BE2C (cell line): ENCODE measurements at places on chromosomes 5 and 9.
A peak's percentile ranks its signal among the peaks of the same experiment; 100 is the strongest.

DNA sequence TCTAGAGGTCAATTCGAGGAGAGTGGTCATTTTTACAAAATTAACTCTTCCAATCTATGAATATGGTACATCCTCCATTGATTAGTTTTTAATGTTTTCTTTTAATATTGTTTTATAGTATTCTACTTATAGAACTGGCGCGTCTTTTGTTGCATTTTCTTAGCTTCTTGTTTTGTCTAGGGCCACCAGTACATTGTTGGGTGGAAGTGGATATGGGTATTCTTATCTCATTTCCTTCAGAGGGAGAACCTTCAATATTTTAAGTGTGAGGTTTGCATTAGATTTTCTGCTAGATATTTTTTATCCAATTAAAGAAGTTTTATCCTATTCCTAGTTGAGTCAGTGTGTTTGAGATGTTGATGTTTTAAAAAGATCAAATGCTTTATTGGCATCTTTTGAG, 69.8 kb downstream of the RPS23 start:
- DNase-seq, result no peak

- DNase-seq, result no peak
Observed at GRCh38 chr5:54556141-54556540, 38.6 kb downstream of the SNX18 start.

GRCh38 chr9:114804505-114804904, 1.3 kb downstream of the TNFSF15 start:
- no peak for DNase-seq

DNA sequence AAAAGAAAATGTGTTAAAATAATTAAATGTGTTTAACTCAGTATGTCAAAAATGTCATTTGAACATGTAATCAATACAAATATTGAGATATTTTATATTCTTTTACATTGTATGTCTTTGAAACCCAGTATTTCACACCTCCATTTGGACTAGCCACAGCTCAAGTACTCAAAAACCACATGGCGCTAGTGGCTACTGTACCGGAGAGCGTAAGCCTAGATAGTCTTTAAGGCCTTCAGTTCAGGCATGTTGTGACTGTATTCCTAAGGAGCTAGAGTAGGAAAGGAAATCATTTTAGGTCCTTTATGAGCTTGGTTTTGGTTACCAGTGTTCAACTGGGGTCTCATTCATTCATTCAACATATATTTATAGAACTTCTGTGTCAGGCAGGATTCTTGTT, 12.8 kb downstream of the FBXW2 start:
- no peak for DNase-seq

DNA sequence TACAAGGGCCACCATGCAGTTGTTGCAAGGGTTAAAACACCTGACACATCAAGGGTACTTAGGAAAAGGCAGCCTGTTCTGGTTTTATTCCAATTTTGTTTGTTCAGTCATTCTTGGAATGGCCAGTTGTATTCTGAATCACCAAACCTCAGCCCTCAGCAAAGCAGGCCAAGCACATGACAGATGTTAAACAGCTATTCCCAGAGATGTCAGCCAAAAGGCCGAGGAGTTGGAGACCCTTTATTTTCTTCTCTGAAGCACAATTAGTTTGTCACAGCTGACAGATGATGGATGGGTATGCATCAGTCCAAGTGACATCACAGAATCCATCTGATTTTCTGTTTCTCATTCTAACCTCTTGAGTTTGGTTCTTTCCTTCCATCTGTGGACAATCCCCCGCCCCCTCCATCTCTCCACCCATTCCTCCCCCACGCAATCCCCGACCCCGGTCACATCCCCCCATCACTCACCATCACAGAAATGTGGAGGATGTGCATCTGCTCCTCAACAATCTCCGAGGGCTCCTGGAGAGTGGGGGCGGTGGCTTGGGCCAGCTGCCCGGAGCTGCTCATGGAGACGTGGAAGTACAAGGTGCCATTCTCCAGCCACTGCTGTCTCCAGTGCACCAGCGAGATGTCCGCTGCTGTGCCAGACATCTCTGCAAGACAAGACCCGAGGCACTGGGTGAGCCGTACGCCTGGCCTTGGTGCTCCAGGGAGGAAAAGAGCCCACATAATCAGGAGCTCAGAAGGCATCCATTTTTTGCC, 123.8 kb downstream of the ASTN2 start:
- peak; percentile 27 for DNase-seq

- no peak for DNase-seq
Observed at GRCh38 chr5:126597156-126597555, 2.1 kb upstream of the ALDH7A1 start.

DNA sequence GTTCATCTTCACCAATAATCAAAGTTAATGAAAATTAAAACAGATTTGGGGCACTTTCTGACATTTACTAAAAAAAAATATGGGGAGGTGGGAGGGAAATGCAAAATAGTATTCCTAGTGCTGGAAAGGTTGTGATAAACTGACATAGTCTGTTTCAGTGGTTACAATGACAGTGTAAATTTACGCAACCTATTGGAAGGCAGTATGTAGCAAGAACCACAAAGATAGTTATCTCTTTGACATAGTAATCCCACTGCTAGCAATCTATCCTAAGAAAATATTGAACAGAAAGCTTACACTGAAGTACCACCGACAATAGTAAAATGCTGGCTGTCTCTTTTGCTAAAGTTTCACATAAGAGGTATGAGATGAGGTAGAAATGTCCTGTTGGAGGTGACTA, 15.1 kb upstream of the EPB41L4B start:
- DNase-seq, result no peak

DNA sequence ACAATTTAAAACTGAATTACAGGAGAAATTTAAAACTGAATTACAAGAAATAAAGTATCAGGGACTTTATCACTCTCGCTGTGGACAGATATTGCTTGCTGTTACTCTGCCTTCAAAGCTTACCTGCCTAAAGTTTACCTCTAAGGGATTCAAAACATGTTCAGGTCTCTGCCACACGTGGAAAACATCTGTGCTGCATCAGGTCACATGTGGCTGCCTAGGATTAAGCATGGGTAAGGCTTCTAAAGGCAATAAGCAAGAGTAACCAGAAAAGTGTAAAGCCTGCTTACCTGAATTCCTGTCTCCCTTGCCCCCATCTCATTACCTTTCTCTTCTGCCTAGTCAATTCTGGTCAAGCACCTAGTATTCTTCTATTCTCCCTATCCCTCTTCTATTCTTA, 18.9 kb downstream of the MINAR2 start:
- DNase-seq, result no peak

GRCh38 chr5:160303690-160304089, 8.7 kb downstream of the CCNJL start:
- no peak for DNase-seq

DNA sequence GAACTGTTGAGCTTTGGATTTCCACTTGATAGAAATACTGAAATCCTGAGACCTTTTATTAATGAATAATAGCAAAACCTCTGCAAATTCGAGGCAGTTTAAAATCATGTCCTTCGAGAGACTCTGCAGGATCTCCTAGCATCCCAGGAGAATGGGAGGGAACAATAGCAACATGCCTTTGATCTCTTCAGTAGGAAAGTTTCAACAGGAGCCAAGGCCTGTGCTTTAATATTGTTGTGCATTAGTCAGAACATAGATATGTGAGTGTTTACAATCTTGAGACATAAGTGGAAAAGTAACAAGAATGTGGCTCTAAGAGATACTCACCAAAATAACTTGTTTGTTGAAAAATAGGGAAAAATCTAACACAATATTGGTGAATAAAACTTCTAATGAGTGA, 83.3 kb upstream of the LHFPL2 start:
- no peak for DNase-seq

GRCh38 chr5:139862313-139862712, 66.7 kb downstream of the PSD2 start:
- no peak for DNase-seq

DNA sequence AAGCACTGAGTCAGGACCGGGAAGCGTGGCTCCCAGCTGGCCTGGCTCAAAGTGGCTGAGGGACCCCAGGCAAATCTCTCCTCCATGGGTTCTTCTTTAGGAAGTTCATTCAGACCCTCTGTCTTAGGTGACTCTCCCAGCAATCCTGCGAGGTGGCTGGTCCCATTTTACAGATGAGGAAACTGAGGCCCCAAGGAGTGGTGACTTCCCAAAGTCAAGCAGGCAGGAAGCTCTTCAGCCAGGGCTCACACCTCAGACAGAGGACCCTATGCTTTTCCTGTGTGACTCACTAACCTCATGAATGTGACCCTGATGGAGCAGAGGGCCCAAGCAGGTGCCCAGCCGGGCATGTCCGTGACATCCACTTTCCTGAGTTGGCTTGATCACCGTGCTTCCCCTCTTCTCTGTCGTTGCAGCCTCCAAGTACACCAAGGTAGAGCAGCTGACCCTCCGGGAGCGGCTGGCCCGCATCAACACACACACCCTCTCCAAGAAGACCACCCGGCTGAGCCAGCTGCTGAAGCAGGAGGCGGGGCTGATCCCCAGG, 36.5 kb downstream of the ARHGEF37 start:
- DNase-seq, result no peak

- peak; percentile 75 for DNase-seq
Observed at GRCh38 chr9:130201399-130201873, 29.2 kb downstream of the NCS1 start.

DNA sequence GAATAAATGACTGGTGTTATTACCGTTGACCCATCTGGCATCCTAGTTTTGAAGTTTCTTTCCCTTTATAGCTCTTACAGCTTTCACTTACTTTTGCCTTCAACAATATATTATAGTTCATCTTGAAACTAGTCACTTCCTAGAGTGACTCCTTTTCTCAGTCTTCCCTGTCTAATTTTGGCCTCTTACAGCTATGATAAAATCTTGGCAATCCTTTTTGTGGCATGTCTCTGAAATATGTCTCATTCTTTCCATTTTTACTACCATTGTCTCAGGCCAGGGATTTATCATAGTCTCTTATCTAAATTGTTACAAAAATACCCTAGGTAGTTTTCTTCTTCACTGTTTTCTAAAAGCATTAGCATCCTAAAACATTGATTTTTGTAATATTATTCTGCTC, 621.3 kb upstream of the ZNF608 start:
- DNase-seq, result no peak

DNA sequence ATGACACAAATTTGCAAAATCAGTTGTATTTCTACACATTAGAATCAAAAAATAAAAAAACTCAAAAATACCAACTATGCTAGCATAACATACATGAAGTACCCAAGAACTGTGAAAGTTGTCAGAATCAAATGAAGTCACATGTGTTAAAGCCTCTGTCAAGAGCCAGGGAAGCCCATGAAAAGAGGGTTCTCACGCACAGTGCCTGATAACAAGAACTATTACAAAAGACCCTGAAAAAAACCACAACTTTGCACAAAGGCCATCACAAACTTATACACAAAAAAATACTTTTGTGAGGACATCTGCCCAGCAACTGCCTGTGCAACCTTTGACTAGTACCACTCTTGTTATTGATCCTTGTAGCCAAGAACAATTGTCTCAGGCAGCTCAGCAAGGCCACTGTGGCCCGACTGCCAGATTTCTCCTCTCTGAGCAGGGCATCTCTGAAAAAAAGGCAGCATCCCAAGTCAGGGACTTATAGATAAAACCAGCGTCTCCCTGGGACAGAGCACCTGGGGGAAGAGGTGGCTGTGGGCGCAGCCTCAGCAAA, 28.9 kb upstream of the HNRNPA0 start:
- no peak for DNase-seq

GRCh38 chr5:34918025-34918424, 2.5 kb downstream of the BRIX1 start:
- DNase-seq, result no peak

GRCh38 chr9:19199012-19199411, 31.5 kb upstream of the DENND4C start:
- no peak for DNase-seq

DNA sequence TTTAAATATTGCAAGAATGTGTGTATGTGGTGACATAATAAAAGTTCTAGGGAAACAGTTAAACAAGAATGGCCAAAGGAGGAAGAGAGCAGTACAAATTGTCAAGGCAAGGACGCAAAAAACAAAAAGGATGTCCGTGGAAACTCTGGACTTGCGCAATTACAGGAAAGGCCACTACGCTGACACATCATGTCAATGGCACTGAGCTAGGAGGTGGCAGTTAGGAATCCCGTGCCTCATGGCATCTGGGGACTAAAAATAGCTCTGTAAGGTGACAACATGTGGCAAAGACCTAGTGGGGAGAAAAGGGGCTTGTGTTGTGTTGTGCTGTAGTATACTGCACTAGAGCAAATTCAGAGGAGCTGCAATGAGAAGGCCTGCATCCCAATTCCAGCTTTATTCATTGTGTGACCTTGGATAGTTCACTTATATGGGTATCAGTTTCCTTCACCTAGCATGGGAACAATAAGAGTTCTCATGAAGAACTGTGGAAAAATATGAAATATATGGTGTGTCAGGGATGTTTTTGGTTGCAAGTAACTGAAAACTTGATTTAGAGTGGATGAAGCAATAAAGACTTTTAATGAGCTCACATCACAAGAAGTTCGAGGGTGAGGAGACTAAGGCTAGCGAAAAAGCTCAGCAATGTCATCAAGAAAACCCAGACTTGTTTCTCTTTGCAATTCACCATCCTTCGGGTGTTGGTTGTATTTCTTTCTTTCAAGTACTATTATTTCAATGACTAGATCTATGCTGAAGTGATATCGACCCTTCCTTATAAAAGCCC, 124.1 kb upstream of the STC2 start:
- DNase-seq, result no peak

- no peak for DNase-seq
Observed at GRCh38 chr5:108983461-108984092, 235.9 kb downstream of the FER start.

DNA sequence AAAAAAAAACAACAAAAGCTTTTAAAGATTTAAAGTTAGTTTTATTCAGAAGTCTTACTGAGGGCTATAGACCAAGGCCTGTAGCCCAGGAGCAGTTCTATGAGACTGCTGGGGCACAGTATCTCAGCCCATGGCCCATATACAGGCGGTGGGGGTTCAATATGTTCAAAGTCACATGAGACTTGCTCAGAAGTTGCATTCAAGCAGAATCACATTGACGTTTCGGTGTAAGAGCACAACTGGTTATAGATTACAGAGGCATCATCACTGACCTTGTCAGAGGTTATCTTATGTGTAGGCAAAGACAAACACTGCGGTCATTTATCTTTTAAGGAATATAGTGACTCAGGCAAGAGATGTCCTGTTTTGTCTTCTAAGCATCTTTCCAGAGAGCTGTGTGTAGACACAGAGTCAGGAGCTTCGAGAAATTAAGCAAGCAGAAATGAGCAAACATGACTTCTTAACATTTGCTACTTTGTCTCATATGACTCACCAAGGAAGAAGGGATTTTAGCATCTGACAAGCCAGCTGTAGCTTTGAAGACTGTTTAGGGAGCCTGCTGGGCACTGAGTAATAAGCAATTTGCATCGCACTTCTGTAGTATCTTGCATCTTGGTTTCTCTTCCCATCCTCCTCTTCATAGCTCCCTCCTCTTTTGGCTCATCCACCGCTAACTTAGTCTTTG, 12.9 kb upstream of the F2RL1 start:
- DNase-seq, result no peak

DNA sequence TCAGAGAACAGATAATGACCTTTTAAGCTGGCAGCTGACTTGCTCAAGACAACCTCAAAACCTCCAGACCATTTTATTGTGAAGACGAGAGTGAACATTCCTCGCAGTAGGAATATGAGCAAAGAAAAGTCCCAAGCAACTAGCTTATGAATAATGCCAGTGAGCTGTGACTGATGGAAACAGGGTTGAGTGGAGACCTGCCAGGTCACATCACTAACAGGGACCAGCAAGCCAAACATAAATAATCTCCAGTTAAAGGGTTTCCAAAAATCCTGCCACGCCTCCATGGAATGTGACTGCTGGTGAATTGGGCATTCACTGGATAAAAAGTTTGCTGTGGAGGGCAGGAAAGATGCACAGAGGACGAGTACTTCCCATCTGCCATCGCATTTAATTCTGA, 185.4 kb downstream of the CRB2 start:
- no peak for DNase-seq
